ENCODE measurements at places on chromosomes 2 and 18.

DNA sequence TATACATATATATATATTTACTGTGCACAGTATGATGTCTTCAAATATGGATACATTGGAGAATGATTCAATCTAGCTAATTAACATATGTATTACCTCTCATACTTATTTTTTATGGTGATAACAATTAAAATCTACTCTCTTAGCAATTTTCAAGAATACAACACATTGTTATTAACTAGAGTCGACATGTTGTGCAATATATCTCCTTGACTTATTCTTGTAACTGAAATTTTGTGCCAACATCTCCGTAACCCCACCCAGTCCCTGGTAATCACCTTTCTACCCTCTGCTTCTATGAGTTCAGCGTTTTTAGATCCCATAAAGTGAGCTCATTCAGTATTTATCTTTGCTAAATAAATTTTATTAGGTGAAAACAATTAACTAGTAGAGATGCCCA lies 216.4 kb upstream of the TMEM200C start:
- DNase-seq: no peak

GRCh38 chr2:100406120-100406508 lies 11.4 kb downstream of the CHST10 start:
- no peak for DNase-seq

DNA sequence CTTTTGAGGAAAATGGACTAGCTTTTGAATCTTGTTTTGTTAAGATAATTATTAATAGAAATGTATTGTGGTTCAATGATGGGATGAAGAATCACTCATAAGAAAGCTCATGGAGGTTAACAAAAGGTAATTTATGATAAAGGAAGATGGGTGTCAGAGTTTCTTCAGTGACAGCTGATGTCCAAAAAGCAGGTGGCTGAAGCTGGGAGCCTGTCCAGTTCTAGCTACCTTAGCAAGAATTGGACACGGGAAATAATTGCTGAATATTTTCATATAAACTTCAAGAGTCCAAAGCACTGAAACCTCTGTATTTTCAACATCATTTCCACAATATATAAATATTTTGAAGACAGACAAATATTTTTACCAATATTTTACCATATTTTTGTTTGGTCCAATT lies 1505.8 kb upstream of the SLC39A10 start:
- no peak for DNase-seq

- no peak for DNase-seq
Observed at GRCh38 chr2:213166109-213166508, 14.7 kb upstream of the IKZF2 start.

GRCh38 chr2:64793701-64794100 lies 140.0 kb upstream of the SERTAD2 start:
- no peak for DNase-seq

DNA sequence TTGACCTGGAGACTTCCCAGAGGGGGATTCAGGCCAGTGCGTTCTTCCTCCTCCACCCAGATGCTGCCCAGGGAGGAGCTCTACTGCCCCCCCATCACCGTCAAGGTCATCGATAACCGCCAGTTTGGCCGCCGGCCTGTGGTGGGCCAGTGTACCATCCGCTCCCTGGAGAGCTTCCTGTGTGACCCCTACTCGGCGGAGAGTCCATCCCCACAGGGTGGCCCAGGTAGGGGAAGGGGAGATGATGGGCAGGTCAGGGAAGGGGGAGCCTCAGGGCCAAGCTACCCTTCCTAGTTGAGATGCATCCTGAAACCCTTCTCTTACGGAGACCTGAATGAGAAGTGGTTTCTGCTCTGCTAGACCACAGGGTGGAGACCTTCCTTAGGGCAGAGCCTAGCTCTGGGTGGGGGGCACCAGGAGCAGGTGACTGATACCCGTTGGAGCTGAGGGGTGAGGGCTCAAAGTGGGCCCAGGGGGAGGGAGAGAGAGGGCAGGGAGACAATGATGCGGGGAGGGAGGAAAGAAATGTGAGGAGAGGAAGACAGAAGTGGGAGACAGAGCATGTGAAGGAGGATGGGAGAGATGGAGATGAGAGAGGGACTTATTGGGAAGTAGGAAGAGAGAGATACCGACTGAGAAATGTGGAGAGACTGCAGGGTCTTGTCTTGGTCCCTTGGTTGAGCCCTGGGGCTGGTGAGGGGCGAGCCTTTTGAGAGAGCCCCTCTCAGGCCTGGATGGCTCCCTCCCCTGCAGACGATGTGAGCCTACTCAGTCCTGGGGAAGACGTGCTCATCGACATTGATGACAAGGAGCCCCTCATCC lies 159.4 kb downstream of the DYSF start:
- peak; percentile 0 for DNase-seq

- DNase-seq: no peak
Observed at GRCh38 chr2:158189526-158189925, 87.8 kb downstream of the UPP2 start.

GRCh38 chr2:133843091-133843490 lies 274.8 kb upstream of the NCKAP5 start:
- no peak for DNase-seq

- DNase-seq: peak; percentile 85
Observed at GRCh38 chr18:79378536-79379250, 17.0 kb upstream of the NFATC1 start.

- DNase-seq: peak; percentile 90
Observed at GRCh38 chr2:241894681-241895426, 25.3 kb downstream of the RTP5 start.

GRCh38 chr2:152504618-152505017 lies 169.6 kb downstream of the FMNL2 start:
- no peak for DNase-seq

GRCh38 chr2:99659874-99660273 lies 170.1 kb upstream of the REV1 start:
- DNase-seq: no peak

Measured in pancreas (tissue), 10 donors.